Kidney (tissue), 22 donors: ENCODE measurements at places on chromosomes 12 and 14. TPM values are rescaled to one million over a fixed set of nuclear protein-coding genes. Genes with fewer than 3 reads are reported as not detected.

- DNase-seq: peak; percentile 43
These were observed 244.6 kb upstream of the MDGA2 start for GRCh38 chr14:47919997-47920396.

WNT5B gene
- total RNA-seq: 4.8 TPM

HCAR2 gene
- not detected for total RNA-seq

DNA sequence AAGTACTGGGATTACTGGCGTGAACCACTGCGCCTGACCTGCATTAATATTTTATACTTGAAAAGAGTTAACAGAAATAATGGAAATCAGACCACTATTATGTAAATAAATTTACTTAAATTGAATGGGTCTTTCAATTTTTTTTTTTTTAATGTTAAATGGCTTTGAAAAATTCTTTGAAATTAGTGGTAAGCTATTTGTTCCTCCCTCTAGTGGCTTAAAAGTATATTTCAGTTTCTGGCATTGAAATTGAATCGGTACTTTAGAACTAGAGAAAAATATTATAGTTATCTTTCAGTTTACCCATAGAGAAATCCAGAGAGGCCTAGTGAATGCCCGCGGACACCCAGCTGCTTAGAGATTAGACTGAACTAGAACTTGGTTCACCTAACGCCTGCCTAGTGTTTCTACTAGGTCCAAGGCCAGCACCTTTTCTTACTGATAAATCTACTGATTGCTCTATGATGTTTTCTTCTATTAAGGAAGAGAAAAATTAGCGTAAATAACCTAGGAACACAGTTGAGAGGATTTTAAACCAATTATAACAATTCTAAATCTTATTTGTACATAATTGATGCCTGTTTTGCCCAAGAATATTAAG is 106.5 kb downstream of the EML1 start:
- DNase-seq: no peak

- peak; percentile 74 for DNase-seq
These were observed 2.0 kb downstream of the BHLHE41 start for GRCh38 chr12:26122681-26123481.

- DNase-seq: no peak
These were observed 124.6 kb downstream of the PRKD1 start for GRCh38 chr14:29803045-29803444.

- no peak for DNase-seq
These were observed 382.8 kb downstream of the ADAMTS20 start for GRCh38 chr12:43169115-43169681.

- DNase-seq: no peak
These were observed 94.7 kb downstream of the SLC5A8 start for GRCh38 chr12:101115326-101115725.

DNA sequence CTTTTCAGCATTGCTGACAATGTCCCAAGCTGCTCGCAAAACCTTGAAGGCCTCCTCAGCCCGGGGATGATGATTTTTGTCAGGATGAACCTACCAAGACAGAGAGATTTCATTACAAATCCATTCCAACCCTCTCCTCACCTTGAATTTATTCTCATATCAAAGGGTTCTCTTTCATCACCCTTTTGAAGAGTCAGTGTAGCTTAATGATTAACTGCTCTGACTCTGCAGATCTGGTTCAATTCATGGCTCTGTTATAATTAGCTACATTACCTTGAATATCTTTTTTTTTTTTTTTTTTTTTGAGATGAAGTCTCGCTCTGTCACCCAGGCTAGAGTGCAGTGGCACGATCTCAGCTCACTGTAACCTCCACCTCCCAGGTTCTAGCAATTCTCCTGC is 5.6 kb downstream of the ORMDL2 start:
- no peak for DNase-seq

- DNase-seq: no peak
These were observed 6.2 kb upstream of the SLC15A4 start for GRCh38 chr12:128829861-128830504.

- DNase-seq: no peak
These were observed 11.9 kb upstream of the UBE2N start for GRCh38 chr12:93453633-93454032.

- peak; percentile 71 for DNase-seq
These were observed 69.7 kb downstream of the SVOP start for GRCh38 chr12:108950991-108951739.

KCNA5 gene
- total RNA-seq: 2.9 TPM

FAM216A gene
- 4.0 TPM for total RNA-seq

DNA sequence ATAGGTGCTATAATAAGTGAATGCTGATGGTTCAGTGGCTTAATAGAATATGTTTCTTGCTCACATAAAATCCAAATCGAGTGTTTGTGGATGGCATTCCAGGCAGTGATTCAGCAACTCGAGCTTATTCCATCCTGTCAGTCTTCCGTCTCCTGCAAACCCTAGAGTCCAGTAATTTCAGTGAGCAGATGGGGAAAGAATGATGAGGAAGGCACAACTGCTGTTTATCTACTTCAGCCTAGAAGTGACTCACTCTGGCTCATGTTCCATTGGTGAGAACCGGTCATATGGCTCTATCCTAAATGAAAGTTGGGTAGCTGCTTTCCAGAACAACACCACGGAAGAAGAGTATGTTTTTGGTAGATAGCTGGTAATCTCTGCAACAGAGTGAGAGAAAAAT is 421.8 kb upstream of the PDE3A start:
- DNase-seq: no peak

- no peak for DNase-seq
These were observed 29.9 kb downstream of the PPFIBP1 start for GRCh38 chr12:27553941-27554340.

TPH2 gene
- total RNA-seq: not detected

DNA sequence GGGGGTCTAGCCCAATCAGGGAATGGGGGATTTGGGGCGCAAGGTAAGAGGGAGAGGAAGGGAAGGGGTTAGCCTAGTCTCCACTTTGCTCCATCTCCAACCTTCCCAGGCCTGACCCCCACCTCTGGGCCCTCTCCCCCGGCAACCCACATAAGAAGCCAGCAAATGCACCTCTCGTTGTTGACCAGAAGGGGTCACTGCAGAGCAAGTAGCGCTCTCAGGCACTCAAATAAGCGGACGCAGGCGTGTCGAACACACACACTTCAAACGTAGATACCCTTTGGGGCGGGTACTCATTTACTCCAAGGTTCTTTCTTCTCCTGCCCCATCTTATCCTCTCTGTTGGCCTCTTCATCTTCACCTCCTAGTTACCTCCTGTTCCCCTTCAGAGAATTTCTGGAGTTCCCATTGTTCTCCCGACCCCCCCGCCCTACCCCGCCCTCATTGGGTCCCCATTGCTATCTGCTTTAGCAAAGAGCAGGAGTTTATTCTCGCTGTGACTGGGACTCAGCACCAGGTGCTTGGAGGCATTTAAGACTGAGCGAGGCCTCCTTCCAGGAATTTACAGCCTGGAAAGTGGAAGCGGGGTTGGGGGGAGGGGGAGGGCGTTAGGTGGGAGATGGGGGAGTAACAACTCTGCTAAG is 1.5 kb upstream of the SRRM4 start:
- peak; percentile 65 for DNase-seq

RDH5 gene
- 11.1 TPM for total RNA-seq
